Activated T-cell treated with anti-CD3 and anti-CD28 coated beads for 24 hours (primary cell): ENCODE measurements at places on chromosomes 12 and 14.

DNA sequence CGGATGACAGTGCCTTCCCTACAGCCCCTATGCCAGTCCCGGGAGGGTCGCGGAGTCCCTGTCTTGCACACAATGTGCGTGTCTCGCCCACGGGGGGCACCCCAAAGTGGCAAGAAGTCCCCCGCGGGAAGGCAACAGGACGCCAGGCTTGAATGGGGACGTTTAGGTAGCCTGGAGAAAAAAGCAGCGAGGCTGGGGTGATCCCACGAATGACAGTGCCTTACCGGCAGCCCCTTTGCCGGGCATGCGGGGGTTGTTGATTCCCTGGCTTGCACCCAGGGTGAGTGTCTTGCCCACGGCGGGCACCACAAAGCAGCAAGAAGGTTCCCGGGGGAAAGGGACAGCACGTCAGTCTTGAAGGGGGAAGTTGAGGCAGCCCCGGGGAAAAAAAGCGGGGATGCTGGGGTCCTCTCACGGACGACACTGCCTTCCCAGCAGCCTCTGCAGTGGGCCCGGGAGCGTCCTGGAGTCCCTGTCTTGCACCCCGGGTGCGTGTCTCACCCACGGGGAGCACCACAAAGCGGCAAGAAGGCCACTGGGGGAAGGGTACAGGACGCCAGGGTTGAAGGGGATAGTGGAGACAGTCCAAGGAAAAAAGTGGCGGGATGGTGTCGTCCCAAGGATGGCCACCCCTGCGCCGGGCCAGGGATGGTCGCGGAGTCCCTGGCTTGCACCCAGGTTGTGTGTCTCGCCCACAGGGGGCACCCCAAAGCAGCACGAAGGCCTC is 156.8 kb upstream of the ALG10B start:
- DNase-seq, result no peak

DNA sequence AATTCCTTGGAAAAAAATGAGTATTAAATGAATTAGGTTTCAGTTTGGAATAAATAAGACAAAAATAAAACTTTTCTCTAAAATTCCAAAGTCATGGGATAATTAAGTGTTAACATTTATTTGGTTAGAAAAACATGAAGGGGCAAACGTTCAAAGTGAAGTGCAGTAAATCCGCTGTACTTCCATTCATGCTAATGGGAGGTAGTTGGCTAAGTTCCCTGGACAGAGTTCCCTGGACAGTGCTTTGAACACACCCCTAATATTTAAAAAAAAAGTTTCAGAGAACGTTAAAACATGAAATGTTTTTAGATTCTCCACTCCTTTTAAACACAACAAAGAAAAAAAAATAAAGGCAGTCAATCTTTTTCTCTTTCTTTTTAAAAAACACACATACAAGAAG is 16.3 kb downstream of the ALX1 start:
- no peak for DNase-seq

DNA sequence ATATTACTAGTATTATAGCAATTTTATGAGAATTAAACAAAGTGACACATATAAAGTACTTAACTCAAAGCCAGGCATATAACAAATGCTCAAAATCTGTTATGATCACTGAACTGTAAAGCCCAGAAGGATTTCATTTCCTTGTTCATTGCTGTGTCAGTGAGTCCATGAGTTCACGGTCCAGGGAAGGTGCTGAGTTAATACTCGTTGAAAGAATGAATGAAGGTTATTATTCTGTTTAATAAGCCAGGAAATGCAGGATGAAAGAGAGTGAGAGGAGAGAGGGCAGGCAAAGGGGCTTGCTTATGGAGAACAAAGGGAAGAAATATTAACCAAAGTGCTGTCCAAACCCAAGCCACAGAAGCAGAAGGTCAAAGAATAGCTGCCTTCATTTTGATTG is 40.2 kb upstream of the NT5DC3 start:
- no peak for DNase-seq

GRCh38 chr12:68370667-68371066 is 38.5 kb upstream of the MDM1 start:
- no peak for DNase-seq

GRCh38 chr12:40248585-40249297 is 23.9 kb downstream of the LRRK2 start:
- DNase-seq, result no peak

DNA sequence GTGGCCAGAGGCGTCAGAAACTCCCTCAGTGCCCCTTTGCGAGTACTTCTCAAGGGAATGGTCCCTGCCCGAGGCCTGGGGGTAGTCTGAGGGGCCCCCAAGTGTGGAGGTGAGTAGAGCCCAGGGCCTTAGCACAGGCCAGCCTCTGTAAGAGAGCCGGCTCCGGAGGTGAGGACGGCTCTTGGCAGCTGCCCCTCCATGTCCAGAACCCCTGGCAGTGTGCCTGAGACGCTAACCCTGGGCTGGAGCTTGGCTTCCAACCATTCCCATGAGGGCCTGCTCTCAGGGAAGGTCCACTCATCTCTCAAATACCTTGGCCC is 61.7 kb downstream of the PRMT8 start:
- no peak for DNase-seq

GRCh38 chr12:14284184-14284722 is 81.2 kb upstream of the ATF7IP start:
- no peak for DNase-seq

DNA sequence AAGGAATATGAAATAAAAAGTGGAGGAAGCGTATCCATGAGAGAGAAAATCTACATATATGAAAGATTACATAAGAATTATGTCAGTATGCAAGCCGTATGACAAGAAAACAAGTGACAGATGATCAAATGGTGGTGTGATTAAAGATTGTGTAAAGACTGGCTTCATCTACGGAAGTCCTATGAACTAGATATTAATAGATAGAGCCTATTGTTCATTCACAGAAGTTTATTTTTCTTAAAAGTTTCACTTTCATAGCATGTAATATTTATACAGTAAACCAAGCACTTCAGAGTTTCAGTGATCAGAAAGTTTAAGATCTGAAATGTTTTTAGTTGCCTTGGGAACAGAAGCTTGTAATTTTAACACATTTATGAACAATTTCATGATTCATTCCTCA is 84.5 kb downstream of the VRK1 start:
- DNase-seq, result no peak

GRCh38 chr14:88682495-88683114 is 110.1 kb downstream of the EML5 start:
- DNase-seq, result no peak

DNA sequence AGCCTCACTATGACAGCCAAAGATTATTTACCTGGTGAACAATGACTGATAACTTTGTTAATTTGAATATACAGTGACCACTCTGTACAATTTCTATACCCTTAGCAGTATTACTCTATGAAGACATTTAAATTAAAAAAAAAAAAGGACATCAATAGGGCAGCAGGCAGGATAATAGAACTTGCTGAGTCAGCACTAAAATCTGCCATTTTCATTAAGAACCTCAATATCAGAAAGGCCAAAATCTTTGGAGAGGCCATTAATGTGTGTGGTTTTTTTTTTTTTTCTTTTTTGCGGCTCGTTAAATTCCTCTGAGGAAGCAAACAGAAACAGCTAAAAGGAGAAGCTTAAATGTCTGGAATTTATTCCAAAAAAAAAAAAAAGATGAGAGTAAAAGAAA is 73.7 kb downstream of the FOXN3 start:
- DNase-seq, result no peak

DNA sequence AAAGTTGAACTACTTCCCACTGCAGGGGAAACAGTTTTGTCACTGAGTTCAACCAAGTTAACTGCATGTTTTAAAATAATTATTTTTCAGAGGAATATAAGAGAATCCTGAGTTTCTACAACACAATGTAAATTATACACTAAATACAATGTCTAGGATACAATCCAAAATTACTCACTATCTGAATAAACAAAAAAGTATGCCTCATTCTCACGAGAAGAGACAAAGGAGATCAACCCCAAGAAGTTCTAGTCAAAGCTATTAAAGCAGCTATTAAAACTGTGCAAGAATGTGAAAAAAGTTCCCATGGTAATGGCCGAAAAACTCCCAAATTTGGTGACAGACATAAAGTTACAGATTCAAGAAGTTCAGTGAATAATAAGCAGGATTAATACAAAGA is 8.8 kb upstream of the KCNK13 start:
- DNase-seq, result no peak

DNA sequence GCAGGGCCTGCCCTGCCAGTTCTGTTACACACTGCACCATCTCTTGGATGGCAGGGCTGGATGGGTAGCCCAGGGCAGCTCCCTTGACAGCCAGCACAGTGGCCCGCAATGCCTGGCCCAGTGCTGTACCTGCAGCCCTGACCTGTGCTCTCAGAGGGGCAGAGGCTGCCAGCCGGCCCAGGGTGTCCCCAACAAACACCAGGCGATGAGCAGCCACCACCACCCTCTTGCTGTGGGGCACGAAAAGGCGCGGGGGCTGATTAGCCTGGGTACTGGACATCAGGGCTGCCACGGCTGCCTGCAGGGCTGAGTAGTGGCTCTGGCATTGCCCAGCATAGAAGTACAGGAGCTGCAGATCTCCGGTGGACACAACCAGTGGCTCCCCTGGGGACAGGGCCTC is 4.6 kb upstream of the SLC22A17 start:
- DNase-seq, result no peak

- no peak for DNase-seq
Observed at GRCh38 chr14:60245380-60246177, 3.4 kb upstream of the PPM1A start.

GRCh38 chr12:49174218-49174617 is 14.7 kb downstream of the TUBA1A start:
- no peak for DNase-seq
